ENCODE measurements at places on chromosomes 11 and 22.

GRCh38 chr11:13963169-13963948 is 836 bp downstream of the SPON1 start:
- DNase-seq, result peak; percentile 46

- DNase-seq, result no peak
These were observed 64.2 kb downstream of the APOL5 start for GRCh38 chr22:35781898-35782297.

- DNase-seq, result no peak
These were observed 167.6 kb upstream of the SESN3 start for GRCh38 chr11:95398437-95399112.

DNA sequence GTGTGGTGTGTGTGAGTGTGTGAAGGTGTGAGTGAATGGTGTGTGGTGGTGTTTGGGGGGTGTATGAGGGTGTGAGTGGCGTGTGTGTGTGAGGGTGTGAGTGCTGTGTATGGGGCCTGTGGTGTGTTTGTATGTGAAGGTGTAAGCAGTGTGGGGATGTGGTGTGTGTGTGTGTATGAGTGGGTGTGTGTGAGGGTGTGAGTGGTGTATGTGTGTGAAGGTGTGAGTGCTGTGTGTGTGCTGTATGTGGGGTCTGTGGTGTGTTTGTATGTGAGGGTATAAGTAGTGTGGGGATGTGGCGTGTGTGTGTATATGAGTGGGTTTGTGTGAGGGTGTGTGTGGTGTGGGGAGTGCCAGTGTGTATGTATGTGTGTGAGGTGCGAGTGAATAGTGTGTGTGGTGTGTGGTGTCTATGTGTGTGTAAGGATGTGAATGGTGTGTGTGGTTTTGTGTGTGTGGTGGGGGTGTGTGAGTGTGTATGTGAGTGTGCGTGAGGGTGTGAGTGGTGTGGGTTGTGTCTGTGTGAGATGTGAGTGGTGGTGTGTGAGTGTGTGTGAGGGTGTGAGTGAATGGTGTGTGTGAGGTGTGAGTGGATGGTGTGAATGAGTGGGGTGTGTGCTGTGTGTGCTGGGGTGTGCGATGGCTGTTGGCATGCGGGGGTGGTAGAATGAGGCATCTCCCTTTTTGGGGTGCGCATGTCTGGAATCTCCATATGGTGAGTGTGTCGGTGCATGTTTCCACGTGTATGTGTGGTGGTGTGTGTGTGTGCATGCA is 22.5 kb upstream of the SHISAL1 start:
- no peak for DNase-seq

DNA sequence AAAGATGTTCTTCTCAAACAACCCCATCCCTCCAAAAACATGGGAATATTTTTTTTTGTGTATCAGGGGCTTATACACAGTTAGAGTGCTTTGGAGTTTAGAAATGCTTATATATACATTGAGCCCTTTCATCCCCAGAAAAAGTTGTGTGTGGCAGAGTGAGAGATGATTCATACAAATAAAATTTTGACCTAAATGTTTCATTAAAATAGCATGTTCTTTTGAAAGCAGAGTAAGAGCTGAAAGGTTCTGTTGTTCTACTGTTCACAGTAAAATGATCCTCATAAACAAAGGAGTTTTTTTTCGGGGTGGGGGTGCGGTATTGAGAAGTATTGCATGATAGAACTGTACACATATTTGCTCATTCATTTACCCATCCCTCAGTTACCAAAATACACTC is 512.4 kb downstream of the DLG2 start:
- no peak for DNase-seq
